Prostate gland (tissue), 2 donors: ENCODE measurements at places on chromosomes 5 and 9. TPM values are rescaled to one million over a fixed set of nuclear protein-coding genes. Genes with fewer than 3 reads are reported as not detected.
A peak's percentile ranks its signal among the peaks of the same experiment; 100 is the strongest.

GRCh38 chr9:7456377-7456776 lies 343.2 kb downstream of the DMAC1 start:
- no peaks in the 10 kb centered on the region for H3K27me3 ChIP-seq
- H3K4me3 ChIP-seq, result no peak overlapping the region
- no peak overlapping the region for H3K27ac ChIP-seq
- no peaks in the 10 kb centered on the region for H3K36me3 ChIP-seq

- H3K4me3 ChIP-seq, result no peak overlapping the region
- no peaks in the 10 kb centered on the region for H3K4me1 ChIP-seq
- H3K36me3 ChIP-seq, result no peaks in the 10 kb centered on the region
- H3K27me3 ChIP-seq, result no peaks in the 10 kb centered on the region
These were observed 73.5 kb downstream of the SLF1 start for GRCh38 chr5:94691949-94692348.

UAP1L1 gene
- 8.2 TPM for total RNA-seq

- H3K4me1 ChIP-seq, result no peaks in the 10 kb centered on the region
- H3K27me3 ChIP-seq, result no peaks in the 10 kb centered on the region
- no peak overlapping the region for H3K27ac ChIP-seq
- no peaks in the 10 kb centered on the region for H3K36me3 ChIP-seq
These were observed 9.2 kb upstream of the TAF1L start for GRCh38 chr9:32644698-32645097.

CCDC192 gene
- total RNA-seq, result not detected

DNA sequence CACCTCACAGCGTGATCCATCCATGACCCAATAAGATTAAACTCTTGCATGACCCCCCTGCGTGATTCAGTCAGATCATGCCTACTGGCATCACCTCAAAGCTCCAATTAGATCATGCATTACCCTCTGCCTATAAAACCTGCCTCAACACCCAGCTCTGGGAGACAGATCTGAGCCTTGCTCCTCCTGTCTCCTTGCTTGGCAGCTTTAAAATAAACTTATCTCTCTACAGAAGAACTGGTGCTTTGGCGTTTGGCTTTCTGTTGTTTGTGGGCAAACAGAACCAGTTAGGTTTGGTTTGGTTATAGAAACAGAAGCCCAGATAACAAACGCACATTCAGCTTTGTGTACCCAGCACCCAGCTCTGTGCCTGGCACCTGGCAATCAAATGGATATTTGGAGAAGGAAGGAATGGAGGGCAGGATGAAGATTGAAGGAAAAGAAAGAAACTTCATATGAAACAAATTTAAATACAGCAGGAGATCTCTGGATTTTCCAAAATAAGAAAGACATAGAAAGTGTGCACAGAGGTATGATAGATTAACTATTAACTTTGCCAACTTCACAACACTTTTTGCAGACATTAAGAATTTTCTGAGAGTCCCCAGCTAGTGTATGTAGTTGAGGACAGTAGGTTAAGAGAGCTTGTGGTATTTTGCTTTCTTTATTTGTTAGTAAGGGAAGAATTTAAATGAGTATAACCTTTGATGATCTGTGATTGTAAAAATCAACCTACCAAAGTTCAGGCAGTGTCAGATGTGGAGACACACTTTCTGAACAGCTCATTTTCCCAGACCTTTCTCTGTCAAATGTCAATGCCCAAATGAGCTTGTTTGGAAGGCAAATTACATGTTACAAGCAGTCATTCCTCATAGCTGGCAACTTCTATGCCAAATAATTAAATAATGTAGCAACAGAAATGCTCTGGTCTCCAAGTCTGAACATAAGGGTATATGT lies 102.1 kb upstream of the ASTN2 start:
- H3K27ac ChIP-seq, result no peak overlapping the region
- no peaks in the 10 kb centered on the region for H3K27me3 ChIP-seq
- peak; percentile 13 for DNase-seq
- no peaks in the 10 kb centered on the region for H3K4me1 ChIP-seq
- no peaks in the 10 kb centered on the region for H3K36me3 ChIP-seq

DNA sequence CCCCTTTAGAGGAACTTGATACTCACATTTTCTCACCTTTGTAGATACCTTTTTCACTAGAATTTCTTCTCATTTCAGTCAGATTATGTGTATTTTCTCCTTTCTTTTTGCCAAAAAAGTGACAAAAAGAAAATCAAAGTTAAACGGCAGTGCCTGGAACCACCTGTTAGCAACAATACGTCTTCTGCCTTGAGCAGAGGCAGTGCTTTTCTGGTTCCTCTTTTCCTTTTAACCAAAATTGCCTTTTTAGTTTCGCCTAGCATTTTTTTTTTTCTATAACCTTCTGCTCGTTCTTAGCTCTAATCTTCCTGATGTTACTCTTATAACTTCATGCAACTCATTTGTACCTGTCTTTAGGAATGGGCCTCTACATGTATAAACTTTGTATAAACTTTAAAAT lies 26.1 kb downstream of the SMIM32 start:
- no peak overlapping the region for H3K4me3 ChIP-seq
- H3K27ac ChIP-seq, result no peak overlapping the region

GRCh38 chr5:937151-937924 lies 44.7 kb downstream of the TRIP13 start:
- H3K36me3 ChIP-seq, result no peaks in the 10 kb centered on the region
- H3K27ac ChIP-seq, result no peak overlapping the region
- no peaks in the 10 kb centered on the region for H3K4me1 ChIP-seq
- DNase-seq, result no peak

DNA sequence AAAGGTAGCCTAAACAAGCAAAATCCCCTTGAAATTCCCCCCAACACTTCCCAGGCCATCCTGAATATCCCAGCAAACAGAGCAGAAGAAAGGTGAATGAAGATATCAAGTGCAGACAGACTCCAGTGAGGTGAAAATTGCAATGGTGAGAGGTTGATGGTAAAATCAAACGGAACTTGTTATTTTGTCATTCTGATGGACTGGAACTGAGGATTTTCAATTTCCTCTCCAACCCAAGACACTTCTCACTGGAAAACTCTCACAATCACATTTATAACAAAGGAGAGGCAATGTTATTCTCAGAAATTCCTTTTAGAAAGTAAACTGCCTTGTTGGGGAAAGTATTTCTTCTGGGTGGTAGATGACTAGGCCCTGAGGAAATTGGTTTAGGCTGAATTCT lies 412.4 kb upstream of the C9orf72 start:
- no peaks in the 10 kb centered on the region for H3K4me1 ChIP-seq
- H3K27ac ChIP-seq, result no peak overlapping the region
- no peak overlapping the region for H3K4me3 ChIP-seq
- H3K36me3 ChIP-seq, result no peaks in the 10 kb centered on the region

DNA sequence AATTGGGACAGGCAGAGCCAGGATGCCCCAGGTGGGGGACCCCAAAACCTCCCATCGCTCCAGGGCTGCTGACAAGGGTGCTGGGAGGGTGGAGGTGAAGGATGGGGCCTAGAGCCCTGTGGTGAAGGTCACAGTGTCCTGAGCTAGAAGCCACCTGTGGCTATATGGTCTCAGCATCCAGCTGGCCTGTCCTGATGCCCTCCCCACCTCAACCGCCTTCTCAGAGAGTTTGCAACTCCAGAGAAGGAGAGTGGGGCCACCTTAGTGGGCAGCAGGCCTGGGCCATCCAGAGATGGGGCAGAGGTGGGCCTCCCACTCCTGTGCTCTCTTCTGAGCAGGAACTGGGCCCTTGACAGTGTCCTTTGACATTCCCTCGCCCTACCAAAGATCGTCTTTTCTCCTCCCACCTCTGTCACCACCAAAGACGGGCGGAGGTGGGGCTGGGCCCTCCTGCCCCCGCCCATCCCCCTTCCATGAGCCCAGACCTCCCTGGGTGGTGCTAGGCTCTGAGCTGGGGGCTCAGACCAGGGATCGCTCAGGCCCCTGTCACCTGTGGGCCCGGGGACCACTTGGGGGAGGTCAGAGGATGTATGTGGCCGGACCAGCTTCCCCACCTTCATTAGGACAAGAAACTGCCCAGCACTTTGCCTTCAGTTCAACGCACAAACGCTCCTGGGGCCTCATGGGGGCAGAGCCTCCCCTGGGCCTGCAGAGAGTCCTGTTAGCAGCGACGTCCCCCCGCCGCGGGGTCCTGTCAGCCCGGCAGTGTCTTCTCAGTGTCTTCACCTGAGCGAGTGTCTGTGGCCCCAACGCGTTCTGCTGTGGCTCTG lies 10.0 kb upstream of the DOLPP1 start:
- no peak for DNase-seq
- H3K36me3 ChIP-seq, result no peaks in the 10 kb centered on the region
- no peaks in the 10 kb centered on the region for H3K4me1 ChIP-seq
- no peak overlapping the region for H3K4me3 ChIP-seq

MGAT4B gene
- total RNA-seq, result 142 TPM

DNA sequence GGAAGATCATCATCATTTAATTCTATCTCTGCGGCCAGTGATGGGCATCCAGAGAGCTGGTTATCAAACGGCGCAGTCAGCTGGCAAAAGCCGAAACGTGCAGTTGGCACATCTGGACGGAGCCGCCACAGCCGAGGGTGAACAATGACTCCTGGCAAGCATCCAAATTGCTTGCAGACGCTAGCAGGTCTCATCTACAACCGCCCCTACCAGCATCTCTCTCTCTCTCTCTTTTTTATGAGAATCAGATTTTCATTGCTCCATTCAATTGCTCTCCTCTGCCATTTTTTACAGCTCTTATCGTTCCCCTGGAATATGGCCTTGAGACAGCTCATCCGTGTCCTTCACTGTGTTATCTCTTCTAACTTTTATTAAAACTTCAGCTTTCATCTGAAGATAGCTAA lies 165.2 kb downstream of the MAPKAP1 start:
- no peak overlapping the region for H3K4me3 ChIP-seq
- no peaks in the 10 kb centered on the region for H3K27me3 ChIP-seq
- H3K4me1 ChIP-seq, result peaks cover 12% of the 10 kb centered on the region
- no peak overlapping the region for H3K27ac ChIP-seq
- H3K36me3 ChIP-seq, result no peaks in the 10 kb centered on the region

DNA sequence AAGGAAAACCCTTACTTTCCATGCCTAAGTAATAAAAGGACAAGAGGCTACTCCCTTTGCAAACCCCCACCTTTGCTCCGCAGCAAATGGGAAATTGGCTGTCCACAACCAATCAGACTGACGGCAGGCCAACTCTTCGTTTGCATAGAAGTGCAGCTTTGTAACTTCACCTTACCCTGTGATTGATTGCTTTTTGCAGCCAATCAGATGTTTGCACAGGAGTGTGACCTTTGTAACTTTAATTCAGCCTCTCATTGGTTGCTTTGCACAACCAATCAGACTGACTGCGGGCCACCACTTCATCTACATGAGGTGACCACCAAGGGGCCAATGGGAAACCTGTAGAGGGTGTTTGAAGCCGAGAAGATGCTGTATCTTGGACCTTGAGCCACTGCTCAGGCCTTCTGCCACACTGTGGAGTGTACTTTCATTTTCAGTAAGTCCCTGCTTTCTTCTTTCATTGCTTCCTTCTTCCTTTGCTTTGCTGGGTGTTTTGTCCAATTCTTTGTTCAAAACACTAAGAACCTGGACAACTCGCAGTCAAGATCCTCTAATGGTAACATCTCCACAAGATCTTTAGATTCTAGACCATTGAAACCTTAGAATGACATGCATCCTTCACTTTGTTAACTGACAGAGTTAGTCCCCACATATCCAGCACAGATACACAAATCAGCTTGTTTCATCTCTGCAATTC lies 51.3 kb upstream of the FREM1 start:
- H3K27ac ChIP-seq, result no peak overlapping the region
- H3K27me3 ChIP-seq, result no peaks in the 10 kb centered on the region
- H3K36me3 ChIP-seq, result no peaks in the 10 kb centered on the region
- DNase-seq, result no peak
- no peak overlapping the region for H3K4me3 ChIP-seq
- no peaks in the 10 kb centered on the region for H3K4me1 ChIP-seq

DNA sequence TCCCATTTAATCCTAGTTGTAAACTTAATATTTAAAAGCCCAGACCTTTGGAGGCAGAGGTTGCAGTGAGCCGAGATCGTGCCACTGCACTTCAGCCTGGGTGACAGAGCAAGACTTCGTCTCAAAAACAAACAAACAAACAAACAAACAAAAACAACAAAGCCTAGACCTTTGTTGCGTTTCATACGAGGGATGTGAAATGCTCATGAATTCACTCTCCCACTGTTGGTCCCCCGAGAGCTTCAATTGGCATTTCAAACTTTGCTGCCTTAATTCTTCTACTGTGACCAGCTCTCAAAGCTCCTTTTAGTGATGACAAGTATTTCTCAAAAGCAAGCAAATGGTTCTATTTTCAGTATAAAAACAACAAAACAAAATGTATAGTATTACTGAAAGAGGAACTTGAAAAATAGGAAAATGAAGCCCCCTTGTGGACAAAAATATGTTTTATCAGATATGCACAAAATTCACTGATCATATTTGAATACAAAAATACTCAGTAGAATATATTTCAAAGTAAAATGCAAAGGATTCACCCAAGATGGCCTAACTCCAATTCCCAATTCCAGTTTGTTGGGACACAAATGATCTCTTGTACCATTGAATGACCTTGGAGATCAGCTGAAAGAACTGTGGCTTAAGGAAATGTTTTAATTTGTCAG lies 140.4 kb downstream of the ESM1 start:
- DNase-seq, result no peak
- no peaks in the 10 kb centered on the region for H3K36me3 ChIP-seq
- H3K4me3 ChIP-seq, result no peak overlapping the region
- H3K27me3 ChIP-seq, result no peaks in the 10 kb centered on the region
- no peaks in the 10 kb centered on the region for H3K4me1 ChIP-seq

DNA sequence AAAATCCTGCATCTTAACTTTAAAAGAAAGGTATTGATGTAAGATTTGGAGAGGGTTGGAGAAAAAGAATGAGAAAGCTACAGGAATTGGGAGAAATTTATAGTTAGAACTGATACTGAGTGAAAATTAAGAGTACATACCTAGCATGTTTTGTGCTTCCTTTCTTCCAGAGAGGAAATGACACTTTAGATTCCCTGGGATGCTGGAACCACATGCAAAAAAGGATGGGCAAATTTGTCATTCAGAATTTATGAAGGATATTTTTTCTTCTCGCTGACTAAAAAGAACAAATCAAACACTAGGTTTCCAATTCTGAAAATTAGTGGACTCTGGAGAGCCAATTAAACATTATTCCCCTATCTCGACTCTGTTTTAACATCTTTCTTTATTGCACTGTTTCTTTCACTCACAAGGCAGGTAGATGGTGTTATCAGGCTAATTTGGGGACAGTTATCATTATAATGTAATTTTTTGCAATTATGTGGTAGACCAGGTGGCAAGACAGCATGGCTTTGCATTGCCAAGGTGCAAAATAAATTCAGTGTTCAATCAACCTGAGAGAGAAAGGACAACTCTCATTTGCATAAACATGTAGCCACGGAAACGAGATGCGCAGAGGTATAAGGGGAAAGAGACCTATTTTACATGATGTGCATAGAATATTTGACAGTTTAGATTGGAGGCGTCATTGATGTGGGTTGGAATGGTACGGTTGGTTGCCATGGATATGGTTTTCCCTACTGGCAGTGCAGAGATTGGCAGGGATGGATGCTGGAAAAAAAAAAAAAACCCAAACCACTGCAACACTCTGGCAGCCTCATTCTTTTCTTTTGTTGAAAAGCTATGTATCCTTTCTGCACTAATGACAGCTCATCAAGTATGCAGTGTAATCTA lies 320.4 kb upstream of the CCNH start:
- H3K27ac ChIP-seq, result no peak overlapping the region
- H3K36me3 ChIP-seq, result no peaks in the 10 kb centered on the region
- H3K4me3 ChIP-seq, result no peak overlapping the region
- no peaks in the 10 kb centered on the region for H3K27me3 ChIP-seq
- no peak for DNase-seq

GRCh38 chr9:129411501-129412175 lies 209.3 kb downstream of the C9orf50 start:
- peaks cover 13% of the 10 kb centered on the region for H3K4me1 ChIP-seq
- peak overlapping the region; percentile 99 for H3K27ac ChIP-seq
- no peak overlapping the region for H3K4me3 ChIP-seq
- no peaks in the 10 kb centered on the region for H3K36me3 ChIP-seq
- no peaks in the 10 kb centered on the region for H3K27me3 ChIP-seq
- no peak for DNase-seq
